Suppressor macrophage (primary cell): ENCODE measurements at places on chromosomes 3 and 15.
A peak's percentile ranks its signal among the peaks of the same experiment; 100 is the strongest.

GRCh38 chr3:69547461-69547880 is 161.6 kb upstream of the FRMD4B start:
- DNase-seq = peak; percentile 83

DNA sequence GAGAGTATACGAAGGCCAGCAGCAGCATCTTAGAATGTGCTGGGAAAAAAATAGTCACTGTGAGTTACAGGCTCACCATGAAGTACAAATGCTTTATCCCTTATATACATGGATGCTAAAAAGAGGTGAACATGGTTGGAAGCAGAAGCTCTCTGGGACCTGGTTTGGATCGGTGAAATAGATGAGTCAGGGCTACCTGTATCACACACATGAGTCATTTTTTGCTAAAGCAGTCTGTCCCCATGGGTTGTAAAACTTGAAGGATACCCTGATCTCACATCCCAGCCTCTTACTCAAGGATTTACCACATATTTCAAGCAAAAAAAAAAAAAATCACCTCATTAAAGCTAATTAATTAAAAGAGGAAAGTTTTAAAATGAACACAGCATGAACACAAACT is 6.9 kb upstream of the SERPINI2 start:
- no peak for DNase-seq

- no peak for DNase-seq
Observed at GRCh38 chr3:153577059-153577736, 415.2 kb downstream of the RAP2B start.

DNA sequence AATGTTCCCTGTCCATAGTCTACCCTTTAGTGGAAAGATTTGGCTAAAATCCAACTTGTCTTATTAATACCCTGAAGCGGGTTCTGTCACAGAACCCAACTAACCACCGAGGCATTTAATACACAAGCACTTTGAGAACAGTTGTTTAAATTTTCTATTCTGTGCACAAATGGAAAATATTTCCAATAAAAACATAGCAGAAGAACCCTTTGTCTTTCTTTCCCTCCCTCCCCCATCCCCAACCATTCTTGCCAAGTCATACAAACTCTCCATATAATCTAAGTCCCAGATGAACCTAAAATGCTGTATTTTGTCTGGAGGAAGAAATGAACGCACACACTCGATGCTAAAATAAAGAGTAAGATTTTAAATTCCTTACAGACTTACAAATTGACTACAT is 126.9 kb upstream of the STRIT1 start:
- DNase-seq = no peak

GRCh38 chr3:132325634-132326033 is 8.4 kb downstream of the ACP3 start:
- DNase-seq = peak; percentile 13
